ENCODE measurements at places on chromosomes 13 and 19. TPM values are rescaled to one million over a fixed set of nuclear protein-coding genes. Genes with fewer than 3 reads are reported as not detected.

GRCh38 chr19:16892868-16893685 is 4.3 kb downstream of the F2RL3 start:
- peaks cover 51% of the 10 kb centered on the region for H3K4me1 ChIP-seq
- H3K27ac ChIP-seq: no peak overlapping the region
- peak overlapping the region; percentile 55 for H3K4me3 ChIP-seq
- peaks cover 42% of the 10 kb centered on the region for H3K27me3 ChIP-seq
- DNase-seq: no peak
- no peaks in the 10 kb centered on the region for H3K36me3 ChIP-seq

The SAE1 gene
- 197 TPM for total RNA-seq

The ATP7B gene
- 57.4 TPM for total RNA-seq

GRCh38 chr19:49020931-49021895 is 2.9 kb downstream of the CGB3 start:
- peak; percentile 23 for DNase-seq
- no peak overlapping the region for H3K4me3 ChIP-seq
- no peaks in the 10 kb centered on the region for H3K36me3 ChIP-seq
- H3K27me3 ChIP-seq: no peaks in the 10 kb centered on the region
- H3K4me1 ChIP-seq: peaks cover 27% of the 10 kb centered on the region

DNA sequence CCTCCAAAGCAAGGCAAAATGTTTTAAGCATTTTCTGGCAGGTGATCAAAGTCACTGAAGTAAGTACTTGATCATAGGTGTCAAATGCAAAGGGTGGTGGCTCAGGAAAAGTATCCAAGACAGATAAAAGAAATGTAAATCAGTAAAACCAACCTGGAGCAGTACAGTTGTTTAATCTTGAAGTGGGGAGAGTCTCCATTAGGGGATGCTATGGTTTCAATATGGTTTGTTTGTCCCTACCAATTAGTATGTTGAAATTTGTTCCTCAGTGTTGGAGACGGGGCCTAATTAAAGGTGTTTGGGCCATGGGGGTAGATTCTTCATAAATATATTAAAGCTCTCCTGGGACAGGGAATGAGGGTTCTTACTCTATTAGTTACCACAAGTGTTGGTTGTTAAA is 1781.7 kb upstream of the PRR20A start:
- no peaks in the 10 kb centered on the region for H3K4me1 ChIP-seq
- H3K27ac ChIP-seq: no peak overlapping the region
- no peak for DNase-seq
- H3K4me3 ChIP-seq: no peak overlapping the region

- H3K27me3 ChIP-seq: no peaks in the 10 kb centered on the region
- no peaks in the 10 kb centered on the region for H3K4me1 ChIP-seq
- no peak overlapping the region for H3K4me3 ChIP-seq
- DNase-seq: no peak
- no peaks in the 10 kb centered on the region for H3K36me3 ChIP-seq
Observed at GRCh38 chr13:65932013-65932412, 1298.1 kb downstream of the PCDH9 start.

- no peak for DNase-seq
- H3K27ac ChIP-seq: no peak overlapping the region
- H3K4me1 ChIP-seq: no peaks in the 10 kb centered on the region
- no peaks in the 10 kb centered on the region for H3K27me3 ChIP-seq
- no peak overlapping the region for H3K4me3 ChIP-seq
Observed at GRCh38 chr13:111278743-111279652, 41.4 kb upstream of the TEX29 start.

GRCh38 chr13:113507505-113508345 is 17.2 kb upstream of the DCUN1D2 start:
- no peak overlapping the region for H3K27ac ChIP-seq
- H3K36me3 ChIP-seq: peaks cover 17% of the 10 kb centered on the region
- no peak for DNase-seq
- H3K27me3 ChIP-seq: no peaks in the 10 kb centered on the region

DNA sequence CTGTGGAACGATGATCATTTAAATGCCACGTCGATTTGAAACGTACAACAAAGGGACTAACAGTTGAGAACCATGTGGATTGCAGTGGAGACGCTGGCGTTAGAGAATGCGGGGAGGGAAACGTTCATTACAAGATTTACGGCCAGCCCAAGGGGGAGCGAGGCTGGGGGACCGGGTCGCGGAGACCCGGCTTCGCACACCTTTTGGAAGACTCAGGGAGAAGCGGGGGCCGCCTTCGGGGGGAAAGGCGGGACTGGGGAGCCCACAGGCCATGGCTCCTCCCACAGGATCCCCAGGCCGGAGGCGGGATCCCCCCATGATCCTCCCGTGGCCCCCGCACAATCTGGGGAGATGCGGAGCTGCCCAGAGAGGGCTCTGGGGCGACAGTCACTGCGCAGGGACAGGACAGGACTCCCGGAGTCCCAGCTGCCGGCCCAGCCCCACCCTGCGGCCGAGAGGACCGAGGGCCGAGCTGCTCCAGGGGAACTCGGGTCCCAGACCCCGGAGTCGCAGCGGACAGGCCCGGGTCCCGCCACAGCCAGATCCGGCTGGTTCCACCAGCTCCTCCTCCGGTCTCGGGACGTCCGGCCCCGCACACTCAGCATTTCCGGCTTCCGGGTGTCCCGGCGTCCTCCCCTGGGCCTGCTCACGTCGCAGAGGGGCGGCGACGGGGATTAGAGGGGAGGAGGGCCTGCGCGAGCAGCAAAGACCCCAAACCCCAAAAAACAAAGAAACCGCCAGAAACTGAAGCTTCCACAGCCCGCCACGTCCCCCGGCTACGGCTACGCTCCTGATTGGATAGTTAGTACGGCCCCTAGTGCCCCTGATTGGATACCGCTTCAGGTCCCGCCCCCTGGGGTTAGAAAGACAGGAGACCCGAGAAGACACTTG is 21.1 kb upstream of the OR10H1 start:
- DNase-seq: peak; percentile 94
- no peaks in the 10 kb centered on the region for H3K27me3 ChIP-seq
- H3K4me3 ChIP-seq: peak overlapping the region; percentile 83
- H3K4me1 ChIP-seq: peaks cover 8% of the 10 kb centered on the region

The PTGER1 gene
- total RNA-seq: not detected
